ENCODE measurements at places on chromosomes 1 and 21.

- no peak for DNase-seq
These were observed 44.8 kb upstream of the POU2F1 start for GRCh38 chr1:167175901-167176300.

DNA sequence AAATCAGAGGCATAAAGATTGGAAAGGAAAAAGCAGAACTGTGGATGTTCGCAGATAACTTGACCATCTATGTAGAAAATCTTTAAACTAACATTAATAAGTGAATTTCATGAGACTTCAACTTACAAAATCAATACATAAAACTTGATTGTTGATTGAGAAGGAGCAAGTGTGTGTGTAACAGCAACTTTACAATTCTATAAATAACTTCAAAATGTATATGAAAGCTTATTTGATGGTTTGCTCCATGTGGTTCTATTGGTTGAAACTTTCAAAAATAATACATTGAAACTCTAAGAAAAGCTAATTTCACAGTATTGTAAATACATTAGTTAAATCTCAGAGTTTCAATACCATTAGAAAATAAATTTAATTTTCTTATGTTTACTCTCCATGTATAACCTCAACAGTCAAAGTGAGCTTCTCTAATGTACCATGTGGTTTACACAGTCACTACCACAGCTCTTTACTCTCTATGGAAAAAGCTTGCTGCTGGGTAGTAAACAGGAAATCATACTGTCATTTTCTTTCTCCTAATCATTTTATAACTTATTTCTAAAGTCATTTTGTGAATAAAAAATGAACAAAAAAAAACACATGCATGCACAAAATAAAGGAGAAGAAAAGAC, 12.0 kb downstream of the AKT3 start:
- no peak for DNase-seq

DNA sequence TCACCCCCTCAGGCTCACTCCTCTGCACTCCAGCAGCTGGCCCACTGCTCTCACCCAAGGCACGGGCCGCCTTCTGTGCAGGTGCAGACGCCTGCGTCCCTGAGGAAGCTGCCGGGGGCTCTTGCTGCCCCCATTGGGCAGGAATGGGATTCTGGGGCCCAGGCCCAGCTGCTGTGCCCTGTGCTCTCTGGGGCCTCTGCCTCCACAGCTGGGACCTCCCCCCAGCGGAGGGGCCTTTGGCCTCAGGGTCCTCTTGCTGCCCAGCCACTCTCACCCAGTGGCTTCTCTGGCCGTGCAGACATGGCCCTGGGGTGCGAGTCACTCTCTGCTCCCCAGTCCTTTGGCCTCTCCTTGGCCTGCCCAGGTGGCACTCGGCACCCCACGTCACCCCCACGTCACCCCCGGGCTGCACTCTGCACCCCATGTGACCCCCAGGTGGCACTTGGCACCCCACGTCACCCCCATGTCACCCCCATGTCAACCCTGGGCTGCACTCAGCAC, 19.1 kb upstream of the LRRC3 start:
- peak; percentile 35 for DNase-seq

DNA sequence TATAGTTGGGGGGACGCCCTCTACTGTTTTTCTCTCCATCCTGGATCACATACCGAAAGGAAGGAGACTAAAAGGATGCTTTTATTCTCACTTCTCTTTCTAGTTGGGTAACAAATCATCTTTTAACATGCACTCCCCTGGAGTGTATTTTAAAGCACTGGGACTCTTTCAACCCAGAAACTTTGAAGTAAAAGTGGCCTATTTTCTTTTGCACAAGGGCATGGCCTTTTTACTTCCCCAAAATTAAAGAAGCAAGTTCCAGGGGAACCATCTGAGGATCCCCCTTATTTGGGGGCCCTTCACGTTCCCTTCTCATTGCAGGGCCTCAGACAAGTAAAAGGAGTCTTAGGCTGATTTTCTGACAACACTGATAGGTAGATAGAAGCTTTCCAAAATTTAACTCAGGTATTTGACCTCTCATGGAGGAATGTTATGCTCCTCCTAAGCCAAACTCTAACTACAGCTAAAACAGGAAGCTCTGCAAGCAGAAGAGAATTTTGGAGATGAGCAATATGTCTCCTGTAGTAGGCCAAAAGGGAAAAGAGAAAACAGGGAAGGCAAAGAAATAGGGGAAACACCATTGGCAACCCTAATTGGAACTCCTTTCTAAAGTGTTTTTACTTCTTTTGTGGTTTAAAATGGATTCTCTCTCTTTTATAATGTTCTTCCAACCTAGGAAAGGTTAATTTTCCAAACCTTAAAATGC, 8.9 kb upstream of the CD46 start:
- DNase-seq: no peak

GRCh38 chr21:41899426-41900202, 20.5 kb upstream of the PRDM15 start:
- no peak for DNase-seq

DNA sequence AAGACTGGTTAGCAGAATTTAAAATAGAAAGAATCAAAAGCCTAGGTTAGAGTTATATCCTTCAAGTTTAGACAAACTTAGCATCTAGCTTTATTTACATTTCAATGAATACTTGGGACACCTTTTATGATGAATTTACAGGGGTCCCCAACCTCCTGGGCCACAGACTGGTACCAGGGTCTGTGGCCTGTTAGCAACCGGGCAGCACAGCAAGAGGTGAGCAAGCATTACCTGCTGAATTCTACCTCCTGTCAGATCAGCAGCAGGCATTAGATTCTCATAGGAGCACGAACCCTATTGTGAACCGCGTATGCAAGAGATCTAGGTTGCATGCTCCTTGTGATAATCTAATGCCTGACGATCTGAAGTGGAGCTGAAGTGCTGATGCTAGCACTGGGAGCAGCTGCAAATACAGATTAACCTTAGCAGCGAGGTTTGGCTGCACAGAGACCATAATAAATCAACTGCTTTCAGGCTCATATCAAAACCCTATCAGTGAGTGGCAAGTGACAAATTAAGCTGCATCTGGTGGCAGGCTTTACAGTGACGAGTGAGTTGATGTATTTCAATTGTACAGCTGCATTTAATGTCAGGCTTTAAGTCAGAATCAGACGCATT, 82.0 kb downstream of the UCHL5 start:
- no peak for DNase-seq

DNA sequence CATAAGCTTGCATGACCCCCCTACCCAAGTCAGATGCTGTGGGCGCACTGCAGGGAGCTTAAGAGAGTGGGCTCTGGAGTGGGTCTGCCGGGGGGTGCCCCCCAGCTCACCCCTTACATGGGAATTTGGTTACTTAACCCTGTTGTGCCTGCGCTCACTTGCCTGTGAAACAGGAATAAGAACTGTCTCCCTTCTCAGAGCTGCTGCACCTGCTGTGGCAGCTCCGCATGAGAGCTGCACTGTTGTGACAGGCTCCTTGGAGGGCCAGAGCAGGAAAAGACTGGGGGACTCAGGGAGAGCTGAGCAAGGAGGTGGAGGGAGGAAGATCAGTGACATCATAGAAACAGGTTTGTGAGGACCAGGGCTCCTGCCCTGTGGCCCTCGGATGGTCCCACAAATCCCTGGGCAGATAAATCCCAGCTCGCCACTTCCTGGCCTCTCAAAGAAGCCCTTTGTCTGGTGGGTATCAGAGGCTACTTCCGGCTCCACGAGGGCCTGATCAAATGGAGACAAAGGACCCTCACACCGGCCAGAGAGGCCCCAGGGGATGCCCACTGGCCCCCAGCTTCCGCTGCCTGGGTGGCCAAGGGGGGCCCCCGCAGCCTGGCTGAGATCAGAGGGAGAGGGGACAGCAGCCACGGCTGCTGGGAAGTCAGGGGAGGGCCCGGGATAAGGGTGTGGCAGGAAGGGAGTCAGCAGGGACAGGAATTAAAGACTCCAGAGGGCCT, 28.9 kb upstream of the LAPTM5 start:
- peak; percentile 75 for DNase-seq

- DNase-seq: no peak
These were observed 146.9 kb downstream of the MIS18A start for GRCh38 chr21:32131960-32132359.

- DNase-seq: no peak
These were observed 170.1 kb downstream of the TRIM33 start for GRCh38 chr1:114340892-114341291.

DNA sequence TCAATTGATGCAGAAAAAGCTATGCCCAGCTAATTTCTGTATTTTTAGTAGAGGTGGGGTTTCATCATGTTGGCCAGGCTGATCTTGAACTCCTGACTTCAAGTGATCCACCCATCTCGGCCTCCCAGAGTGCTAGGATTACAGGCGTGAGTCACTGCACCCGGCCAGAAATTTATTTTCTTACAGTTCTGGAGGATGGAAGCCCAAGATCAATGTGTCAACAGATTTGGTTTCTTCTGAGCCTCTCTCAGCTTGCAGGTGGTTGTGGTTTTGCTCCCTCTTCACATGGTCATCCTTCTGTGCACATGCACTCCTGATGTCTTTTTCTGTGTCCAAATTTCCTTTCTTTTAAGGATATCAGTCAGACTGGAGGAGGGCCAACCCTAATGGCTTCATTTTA, 35.6 kb downstream of the SHCBP1L start:
- DNase-seq: no peak

DNA sequence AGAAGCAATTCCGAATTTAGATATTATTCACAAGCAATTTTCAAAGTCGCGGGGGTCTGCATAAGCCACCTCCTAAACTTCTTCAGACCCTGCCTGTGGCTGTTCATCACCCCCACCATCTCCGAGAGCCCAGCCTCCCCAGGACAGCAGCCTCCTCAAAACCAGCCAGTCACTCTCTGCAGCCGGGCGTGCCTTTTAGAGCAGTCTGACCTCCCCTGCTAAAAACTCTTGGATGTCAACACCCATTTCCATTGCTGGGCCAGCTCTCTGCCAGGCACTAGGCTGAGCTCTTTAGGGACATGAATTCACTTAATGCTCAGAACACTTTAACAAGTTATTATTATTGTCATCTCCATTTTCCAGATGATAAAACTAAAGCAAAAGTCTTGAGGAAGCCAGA, 11.7 kb downstream of the ADPRS start:
- DNase-seq: peak; percentile 43

DNA sequence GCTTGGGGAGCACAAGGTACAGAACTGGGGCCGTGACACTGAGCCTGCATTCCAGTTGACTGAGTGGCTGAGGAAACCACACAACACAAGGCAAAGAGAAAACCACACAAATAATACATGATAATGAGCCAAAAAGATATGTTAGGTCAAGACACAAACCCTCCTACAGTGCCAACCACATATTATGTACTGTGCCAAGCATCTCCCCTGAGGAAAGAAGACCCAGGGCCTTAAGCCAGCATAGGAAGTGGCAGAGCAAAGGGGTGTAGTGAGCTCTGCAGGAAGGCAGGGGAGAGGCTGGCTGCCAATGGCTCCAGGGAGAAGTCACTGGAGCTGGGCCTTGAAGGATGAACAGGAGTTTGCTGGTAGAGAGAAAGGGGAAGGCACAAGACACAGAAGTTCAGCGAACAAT, 28.2 kb downstream of the CTNNBIP1 start:
- DNase-seq: no peak

DNA sequence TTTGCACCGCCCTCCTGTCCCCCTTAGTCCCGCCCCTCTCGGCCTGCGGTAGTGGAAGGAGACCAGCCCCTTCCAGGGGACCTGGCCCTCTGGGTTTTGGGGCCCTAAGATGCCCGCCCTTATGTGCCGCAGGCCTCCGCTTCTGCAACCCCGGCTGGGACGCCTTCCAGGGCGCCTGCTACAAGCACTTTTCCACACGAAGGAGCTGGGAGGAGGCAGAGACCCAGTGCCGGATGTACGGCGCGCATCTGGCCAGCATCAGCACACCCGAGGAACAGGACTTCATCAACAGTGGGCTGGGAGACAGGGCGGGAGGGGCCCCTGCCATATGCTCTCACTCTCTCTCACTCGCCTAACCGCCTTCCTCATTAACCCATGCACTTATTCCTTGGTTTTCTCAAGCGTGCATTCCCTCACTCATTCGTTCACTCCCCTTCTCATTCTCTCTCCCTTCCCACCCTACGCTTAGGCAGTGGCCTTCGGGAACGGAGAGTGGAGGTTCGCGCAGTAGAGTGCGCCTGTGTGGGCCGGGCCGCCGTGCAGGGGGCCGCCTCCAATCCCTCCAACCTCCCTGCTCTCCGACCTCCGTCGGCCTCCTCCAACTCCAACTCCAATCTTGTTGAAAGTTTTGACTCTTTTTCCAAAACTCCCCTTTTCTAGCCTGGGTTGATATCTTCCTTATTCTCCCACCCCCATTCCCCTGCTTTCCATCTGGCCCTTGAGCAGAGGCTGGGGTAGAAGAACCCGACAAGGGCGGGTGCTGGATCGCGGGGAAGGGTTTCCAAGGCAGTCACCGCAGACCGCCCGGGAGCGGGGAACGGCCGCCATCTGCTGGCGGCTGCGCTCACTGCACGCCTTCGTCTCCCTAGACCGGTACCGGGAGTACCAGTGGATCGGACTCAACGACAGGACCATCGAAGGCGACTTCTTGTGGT, 15.2 kb downstream of the BCAN start:
- peak; percentile 88 for DNase-seq

- no peak for DNase-seq
These were observed 36.5 kb upstream of the RIPK4 start for GRCh38 chr21:41803316-41803715.

DNA sequence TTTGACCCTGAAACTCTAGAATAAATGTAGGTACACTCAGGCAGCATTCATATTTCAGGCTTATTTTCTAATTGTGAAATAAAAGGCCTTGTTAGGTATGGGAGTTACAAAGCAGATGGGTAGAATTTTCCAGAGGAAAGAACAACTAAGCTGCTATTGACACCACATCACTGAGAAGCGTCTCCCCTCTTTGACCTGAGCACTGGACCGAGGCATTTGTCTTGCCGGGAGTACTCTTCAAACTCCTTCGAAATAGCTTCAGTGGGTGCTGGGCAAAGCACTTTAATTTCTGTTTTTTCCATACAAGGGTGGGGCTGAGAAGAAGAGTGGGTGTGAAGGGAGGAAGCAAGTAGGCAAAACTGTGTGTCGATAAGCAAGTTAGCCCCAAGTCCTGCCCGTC, 36.4 kb downstream of the ABCA4 start:
- no peak for DNase-seq
